Neural cell (in vitro differentiated cells): ENCODE measurements at places on chromosomes 2 and 18. TPM values are rescaled to one million over a fixed set of nuclear protein-coding genes. Genes with fewer than 3 reads are reported as not detected.

MEP1B gene
- polyA plus RNA-seq, result not detected in 2 replicates

CDH20 gene
- polyA plus RNA-seq, result 0.78 and 1.7 TPM in 2 replicates

IL1R1 gene
- 0.40 TPM in 1 of 2 replicates, not detected in the other for polyA plus RNA-seq

KCNF1 gene
- polyA plus RNA-seq, result 11.4 and 12.9 TPM in 2 replicates

FSHR gene
- 0.36 TPM in 1 of 2 replicates, not detected in the other for polyA plus RNA-seq

MC2R gene
- not detected in 2 replicates for polyA plus RNA-seq

ASB3 gene
- polyA plus RNA-seq, result 54.3 and 60.4 TPM in 2 replicates

CXCR1 gene
- not detected in 2 replicates for polyA plus RNA-seq

COL4A4 gene
- polyA plus RNA-seq, result 0.35 and 0.46 TPM in 2 replicates

PLCD4 gene
- 4.9 and 9.3 TPM in 2 replicates for polyA plus RNA-seq

ZSWIM2 gene
- polyA plus RNA-seq, result 0.86 TPM in 1 of 2 replicates, not detected in the other

CAPG gene
- polyA plus RNA-seq, result not detected in 2 replicates

GNAL gene
- 16.7 and 17.3 TPM in 2 replicates for polyA plus RNA-seq

SH3RF3 gene
- polyA plus RNA-seq, result 0.52 and 0.53 TPM in 2 replicates

STPG4 gene
- 0.98 TPM in 1 of 2 replicates, not detected in the other for polyA plus RNA-seq

SH3BP4 gene
- 3.1 and 3.3 TPM in 2 replicates for polyA plus RNA-seq

SAG gene
- polyA plus RNA-seq, result 1.1 TPM in 1 of 2 replicates, not detected in the other

PIEZO2 gene
- 0.12 and 0.30 TPM in 2 replicates for polyA plus RNA-seq

MOGAT1 gene
- not detected in 2 replicates for polyA plus RNA-seq

ARHGAP15 gene
- polyA plus RNA-seq, result 0.30 TPM in 1 of 2 replicates, not detected in the other

VIT gene
- polyA plus RNA-seq, result not detected in 2 replicates

PROKR1 gene
- polyA plus RNA-seq, result 0.06 TPM in 1 of 2 replicates, not detected in the other

RAX gene
- not detected in 2 replicates for polyA plus RNA-seq

SPATA3 gene
- polyA plus RNA-seq, result not detected in 2 replicates

DLX1 gene
- polyA plus RNA-seq, result 67.3 and 83.1 TPM in 2 replicates

MCEE gene
- polyA plus RNA-seq, result 25.9 and 28.3 TPM in 2 replicates

RSAD2 gene
- 0.16 and 1.2 TPM in 2 replicates for polyA plus RNA-seq

MARCHF4 gene
- 10.1 and 13.0 TPM in 2 replicates for polyA plus RNA-seq

ITGA4 gene
- 0.40 TPM in 1 of 2 replicates, not detected in the other for polyA plus RNA-seq

MARCO gene
- polyA plus RNA-seq, result not detected in 2 replicates

MAPK4 gene
- polyA plus RNA-seq, result 12.7 and 16.9 TPM in 2 replicates

IL1RL1 gene
- not detected in 2 replicates for polyA plus RNA-seq

ACTG2 gene
- polyA plus RNA-seq, result 0.67 and 1.6 TPM in 2 replicates

CNTNAP5 gene
- 19.3 and 39.0 TPM in 2 replicates for polyA plus RNA-seq

IL1F10 gene
- not detected in 2 replicates for polyA plus RNA-seq

CD8B2 gene
- polyA plus RNA-seq, result not detected in 2 replicates

PLB1 gene
- polyA plus RNA-seq, result 2.8 and 3.4 TPM in 2 replicates

PAIP2B gene
- polyA plus RNA-seq, result 13.3 and 14.4 TPM in 2 replicates

KCNE4 gene
- polyA plus RNA-seq, result 0.32 TPM in 1 of 2 replicates, not detected in the other

CDKL4 gene
- not detected in 2 replicates for polyA plus RNA-seq

HOXD9 gene
- not detected in 2 replicates for polyA plus RNA-seq

AQP12B gene
- polyA plus RNA-seq, result not detected in 2 replicates

ALKAL2 gene
- not detected in 2 replicates for polyA plus RNA-seq

TMEFF2 gene
- 24.6 and 29.1 TPM in 2 replicates for polyA plus RNA-seq
